Upper lobe of right lung (tissue), 1 donor: ENCODE measurements at places on chromosomes 2 and 18.

DNA sequence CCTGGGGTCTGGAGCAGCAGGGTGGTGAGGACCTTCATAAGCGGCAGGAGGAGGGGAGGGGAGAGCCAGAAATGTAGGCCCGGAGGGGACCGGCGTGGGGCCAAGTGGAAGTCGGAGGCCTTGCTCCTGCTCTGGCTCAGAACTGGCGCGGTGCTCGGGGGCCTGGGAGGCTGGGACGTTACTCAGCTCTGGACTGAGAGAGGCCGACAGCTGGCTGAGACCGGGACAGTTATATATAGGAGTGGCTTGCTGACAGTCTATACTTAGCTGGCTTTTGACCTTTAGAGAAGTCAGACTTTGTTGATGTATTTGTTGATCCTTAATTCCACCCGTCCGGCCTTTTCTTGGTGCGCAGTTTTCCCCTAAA, 15.7 kb downstream of the IGFBP5 start:
- DNase-seq = no peak

DNA sequence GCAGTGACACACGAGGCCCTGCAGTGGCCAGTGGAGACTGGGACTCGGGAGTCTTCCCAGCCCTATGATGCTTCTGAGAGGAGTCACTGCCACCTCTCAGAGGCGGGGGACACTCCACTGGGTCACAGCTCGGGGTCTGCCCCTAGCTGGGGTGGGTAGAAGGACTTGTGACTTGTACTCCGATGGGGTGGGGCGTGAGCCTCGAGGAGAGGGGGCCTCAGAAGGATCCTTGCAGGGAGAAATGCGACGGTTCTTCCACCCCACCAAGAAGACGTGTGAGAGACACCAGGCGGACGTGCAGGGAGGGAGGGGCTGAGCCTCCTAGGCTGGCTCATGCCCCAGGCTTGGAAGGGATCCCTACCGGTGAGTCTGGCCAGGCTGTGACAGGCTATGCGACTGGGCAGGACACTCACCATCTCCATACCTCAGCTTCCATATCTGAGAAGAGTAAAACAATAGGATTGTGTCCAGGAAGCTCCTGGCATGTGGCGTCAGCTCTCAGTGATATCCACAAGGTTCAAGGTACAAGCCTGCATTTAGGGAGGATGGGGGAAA, 11.1 kb upstream of the OTOS start:
- DNase-seq = no peak

- no peak for DNase-seq
Observed at GRCh38 chr18:2111456-2111855, 459.8 kb downstream of the METTL4 start.

DNA sequence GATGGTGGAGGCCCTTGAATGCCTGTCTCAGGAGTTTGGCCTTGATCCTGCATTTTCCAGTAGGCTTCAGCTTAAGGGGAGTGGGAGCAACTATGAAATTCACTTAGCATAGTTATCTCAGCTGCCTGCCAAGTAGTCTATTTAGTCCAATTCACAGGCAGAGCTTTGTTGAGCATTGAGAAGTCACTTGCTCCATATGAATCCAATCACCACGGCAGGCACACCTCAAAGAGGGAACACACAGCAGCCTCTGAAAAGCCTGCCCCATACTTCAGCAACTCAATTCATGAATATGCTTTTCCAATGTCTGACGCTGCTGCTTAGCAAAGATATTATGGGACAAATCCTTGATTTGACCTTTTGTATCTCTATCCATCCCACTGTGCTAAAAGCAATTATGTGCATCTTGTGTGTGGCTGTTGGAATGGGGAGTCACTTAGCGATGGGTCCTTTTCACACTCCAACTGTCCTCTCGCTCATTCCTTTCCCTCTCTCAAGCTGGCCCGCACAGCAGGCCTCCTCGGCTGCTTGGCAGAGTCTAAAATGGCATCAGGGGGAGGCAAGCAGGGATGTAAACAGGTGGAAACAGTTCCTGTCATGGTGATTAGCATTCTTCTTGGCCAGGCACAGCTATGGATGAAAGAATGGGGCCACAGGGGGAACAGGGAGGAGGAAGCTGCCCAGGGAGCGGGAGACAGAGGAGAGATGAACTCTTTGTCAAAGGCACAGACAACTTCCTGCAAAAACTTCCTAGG, 56.0 kb upstream of the LRPPRC start:
- no peak for DNase-seq

DNA sequence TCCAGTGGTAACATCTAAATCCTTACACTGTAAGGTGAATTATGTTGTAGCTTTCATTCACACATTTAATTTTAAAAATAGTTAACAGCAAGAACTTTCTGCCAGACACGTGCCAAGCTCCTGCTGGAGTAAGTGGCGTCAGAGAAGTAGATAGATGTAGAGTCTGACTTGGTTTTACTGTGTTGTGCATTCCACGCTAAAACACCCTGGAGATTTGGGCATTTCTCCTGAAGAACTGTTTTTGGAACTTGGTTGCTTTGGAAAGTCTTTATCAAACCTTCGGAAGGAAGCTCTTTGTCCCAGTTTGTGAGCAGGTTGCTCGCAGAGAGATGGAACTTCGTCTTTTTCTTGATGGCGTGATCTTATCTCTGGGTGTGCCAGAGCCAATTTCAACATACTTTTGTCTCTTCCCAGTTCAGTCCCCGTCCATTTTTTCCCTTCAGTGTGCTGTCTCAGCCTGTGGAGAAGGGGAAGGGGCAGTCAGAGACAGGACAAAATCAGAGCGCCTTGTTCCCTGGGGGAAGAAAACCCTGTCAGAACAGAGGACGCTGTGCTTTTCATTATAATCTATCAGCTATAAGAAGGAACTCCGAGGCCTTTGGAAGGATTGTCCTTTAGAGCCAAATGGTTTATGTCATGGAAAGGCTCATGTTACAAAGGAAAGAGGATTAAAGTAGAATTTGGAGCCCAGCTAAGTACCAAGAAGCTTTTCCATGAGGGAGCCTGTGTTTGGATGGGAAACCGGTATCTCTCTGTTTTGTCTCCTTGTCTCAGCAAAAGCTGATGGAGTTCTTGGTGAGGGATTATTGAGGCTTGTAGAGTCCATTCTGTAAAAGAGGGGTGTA, 18.9 kb downstream of the GRHL1 start:
- DNase-seq = no peak

- DNase-seq = no peak
Observed at GRCh38 chr2:171625006-171625405, 62.3 kb upstream of the DYNC1I2 start.

DNA sequence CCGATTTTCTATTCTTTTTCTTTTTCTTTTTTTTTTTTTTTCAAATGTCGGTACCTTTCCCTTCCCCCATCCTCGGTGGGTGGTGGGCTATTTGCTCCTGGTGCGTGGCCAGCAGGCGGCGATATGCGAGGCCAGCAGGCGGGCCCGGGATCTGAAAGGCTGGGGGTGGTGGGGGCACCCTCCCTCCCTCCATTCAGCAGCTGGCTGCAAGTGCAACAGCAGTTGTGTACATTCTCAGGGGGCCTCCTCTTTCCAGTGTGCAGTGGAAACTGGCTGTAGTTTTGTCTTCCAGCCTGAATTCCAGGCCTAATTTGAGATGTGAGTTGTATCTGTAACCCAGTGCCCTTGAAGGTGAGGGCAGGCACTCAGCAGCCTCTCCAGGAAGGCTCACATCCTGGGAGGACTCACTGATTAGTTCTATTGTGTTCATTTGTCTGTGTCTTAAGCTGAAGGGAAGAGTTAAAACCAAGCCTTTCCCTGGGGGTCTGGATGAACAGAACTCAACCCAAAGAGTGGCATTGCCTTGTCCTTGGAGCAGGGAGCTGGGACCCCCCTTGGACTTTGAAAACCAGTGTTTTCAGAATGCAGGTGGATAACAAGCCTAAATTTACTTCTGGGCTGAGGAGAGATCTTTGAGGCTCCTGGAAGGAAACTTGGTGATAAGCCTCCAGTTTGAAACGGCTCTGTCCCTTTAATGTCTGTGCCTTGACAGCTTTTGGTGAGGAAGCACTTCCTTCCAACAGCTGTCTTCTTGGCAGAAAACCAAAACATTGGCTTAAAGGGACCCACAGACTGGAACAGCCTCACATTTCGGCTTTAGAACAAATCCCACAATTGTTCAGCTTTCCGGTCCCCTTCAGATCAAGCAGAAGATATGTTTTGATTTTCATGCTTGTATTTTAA, 3.3 kb downstream of the MYCN start:
- DNase-seq = no peak

- DNase-seq = no peak
Observed at GRCh38 chr2:150710916-150711315, 223.4 kb upstream of the RND3 start.

GRCh38 chr2:71889759-71890684, 257.6 kb downstream of the CYP26B1 start:
- no peak for DNase-seq

DNA sequence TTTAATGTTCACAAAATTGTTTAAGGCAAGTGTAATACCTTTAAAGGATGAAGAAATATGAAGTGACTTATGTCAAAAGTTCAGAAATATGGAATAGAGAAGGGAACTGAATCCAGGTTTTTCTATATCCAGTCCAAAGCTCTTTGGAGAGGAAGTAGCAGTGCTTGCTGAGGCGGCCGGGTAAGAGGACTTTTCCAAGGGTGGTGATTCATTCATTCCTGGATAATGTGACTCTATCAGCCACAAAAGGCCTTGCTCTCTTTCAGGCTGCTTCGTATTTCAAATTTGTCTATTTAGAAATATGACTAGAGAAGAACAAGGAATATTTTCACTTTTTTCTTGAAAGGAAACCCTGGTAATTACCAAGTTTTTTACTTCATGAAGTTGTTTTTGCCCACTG, 830.1 kb upstream of the ZEB2 start:
- DNase-seq = no peak

DNA sequence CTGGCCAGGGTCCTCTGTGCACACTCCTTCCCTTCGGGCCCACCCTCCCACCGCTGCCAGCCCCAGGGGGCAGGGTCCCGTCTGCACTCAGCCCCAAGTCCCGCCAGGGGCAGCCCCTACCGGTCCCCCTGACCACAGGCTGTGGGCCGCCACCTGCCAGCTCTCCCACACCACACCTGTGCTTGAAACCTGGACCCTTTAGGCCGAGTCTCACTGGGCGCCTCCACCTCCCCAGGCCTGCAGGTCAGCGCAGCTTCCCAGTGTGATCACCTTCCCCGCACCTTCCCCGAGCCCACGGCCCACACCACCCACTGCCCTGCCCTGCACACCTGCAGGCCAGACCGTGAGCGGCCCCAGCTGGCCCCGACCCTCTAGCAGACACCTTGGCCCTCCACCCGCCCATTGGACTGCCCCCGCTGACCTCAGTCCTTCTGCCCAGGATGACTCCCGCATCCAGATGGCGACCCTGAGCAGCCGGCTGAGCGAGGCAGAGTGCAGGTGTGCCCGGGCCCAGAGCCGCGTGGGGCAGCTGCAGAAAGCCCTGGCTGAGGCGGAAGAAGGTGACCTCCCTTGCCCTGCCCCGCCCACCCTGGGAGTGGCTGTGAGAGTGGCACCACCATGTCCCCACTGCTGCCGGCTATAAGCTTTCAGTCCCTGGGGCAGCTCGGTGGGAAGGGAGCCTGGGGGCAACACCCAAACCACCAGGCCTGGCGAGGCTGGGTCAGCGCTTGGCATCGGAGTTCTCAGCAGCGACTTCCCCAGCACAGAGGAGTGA, 31.3 kb upstream of the SNED1 start:
- peak; percentile 63 for DNase-seq

DNA sequence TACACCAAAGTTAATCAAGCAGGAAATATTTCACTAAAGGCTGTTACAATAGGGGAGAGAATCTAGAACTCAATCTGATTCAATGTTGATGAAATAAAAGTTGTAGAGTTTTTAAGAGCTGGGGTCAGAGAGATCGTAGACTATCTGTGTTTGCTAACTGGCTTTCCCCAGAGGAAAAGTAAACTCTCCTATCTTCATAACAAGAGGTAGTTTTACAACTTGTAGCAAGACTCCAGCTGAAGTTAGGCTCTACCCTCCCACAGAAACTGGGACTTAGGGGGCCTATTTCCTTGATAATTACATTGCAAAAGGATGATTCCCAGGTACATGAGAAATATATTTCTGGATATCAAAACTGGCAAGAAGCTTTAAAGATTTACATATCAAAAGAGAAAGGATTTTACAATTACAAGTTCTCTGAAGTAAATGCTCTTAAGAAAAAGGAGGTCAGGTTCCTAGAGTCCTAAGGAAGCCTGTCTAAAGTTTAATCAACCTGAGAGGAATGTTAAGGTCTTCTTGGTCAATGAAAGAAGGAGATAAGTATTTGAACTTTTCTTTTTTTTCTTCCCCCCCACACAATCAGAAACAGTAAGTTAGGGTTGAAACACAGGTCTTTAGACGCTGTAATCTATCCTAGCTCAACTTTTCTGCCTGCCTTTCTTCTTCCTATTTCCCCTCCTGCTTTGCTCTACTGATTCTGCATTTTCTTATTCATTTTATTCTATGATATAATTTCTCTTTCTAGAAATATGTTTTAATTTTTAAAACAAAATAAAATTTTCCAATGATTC, 692.2 kb upstream of the LINC00305 start:
- no peak for DNase-seq

DNA sequence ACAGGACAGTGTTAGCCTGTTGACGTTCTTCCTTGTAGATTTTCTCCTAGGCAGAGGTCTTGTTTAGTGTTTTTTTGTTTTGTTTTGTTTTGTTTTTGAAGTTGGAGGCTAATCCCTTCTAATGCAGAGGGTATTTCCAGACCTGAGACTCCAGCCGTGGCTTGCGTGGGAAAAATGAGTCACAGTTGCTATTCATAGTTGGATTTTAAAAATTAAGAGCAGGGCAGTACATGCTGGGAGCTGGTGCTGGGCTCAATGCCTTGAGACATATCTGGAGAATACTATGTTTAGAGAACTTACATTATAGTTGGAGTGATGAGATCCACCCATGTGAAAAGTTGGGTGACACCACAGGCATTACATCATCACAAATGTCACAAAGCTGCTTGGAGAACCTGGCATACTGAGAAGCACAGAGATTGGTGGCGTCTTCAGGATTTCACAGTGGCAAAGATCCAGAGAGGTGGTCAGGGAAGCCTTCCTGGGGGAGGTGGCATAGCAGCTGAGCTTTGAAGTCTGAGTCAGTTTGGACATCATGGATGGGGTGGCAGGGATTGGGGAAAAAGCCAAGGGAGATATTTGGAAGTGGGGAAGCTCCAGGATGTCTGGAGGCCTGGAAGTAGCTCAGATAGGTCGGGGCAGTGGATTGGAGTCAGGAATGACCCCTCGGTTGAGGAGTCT, 249.4 kb downstream of the LOXHD1 start:
- no peak for DNase-seq

- no peak for DNase-seq
Observed at GRCh38 chr2:233532971-233533370, 33.6 kb downstream of the USP40 start.

- DNase-seq = no peak
Observed at GRCh38 chr2:7838669-7839068, 843.2 kb upstream of the ID2 start.
